ENCODE measurements at places on chromosomes 16 and 17. TPM values are rescaled to one million over a fixed set of nuclear protein-coding genes. Genes with fewer than 3 reads are reported as not detected.

Gene SLC52A1
- not detected for total RNA-seq

Gene ZNF500
- total RNA-seq: 8.6 TPM

Gene ABCA6
- total RNA-seq: 98.0 TPM

Gene COTL1
- total RNA-seq: 226 TPM

Gene PRSS33
- total RNA-seq: not detected
